ENCODE measurements at places on chromosomes 1 and 21.

DNA sequence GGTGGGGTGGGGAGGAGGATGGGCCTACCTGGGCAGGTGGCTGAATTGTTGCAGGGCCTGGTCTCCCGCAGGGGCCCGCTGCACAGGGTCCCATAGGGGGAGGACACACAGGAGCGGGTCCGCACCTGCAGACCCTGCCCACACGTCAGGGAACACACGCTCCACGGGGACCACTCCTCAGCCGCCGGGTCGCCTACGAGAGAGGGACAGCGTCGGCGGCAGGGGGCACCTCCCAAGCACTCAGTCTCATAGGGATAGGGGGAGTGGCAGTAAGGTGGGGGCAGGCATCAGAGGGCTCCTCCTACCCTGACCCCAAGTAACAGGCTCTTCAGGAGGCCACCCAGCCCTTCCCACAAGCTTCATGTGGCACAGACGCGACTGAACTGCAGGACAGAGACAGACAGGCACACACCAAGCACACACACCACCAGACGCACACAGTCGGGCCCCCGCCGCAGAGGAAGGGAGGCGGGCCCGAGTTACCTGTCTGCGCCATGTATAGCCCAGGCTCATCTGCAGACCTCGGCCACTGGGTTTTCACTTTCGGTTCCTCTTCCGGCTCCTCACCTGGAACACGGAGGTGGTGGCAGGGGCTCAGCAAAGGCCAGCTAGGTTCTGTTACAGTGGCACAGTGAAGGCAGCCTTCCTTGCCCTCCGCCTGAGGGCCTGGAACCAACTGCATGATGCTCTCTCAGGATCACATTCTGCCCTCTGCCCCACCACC lies 19.8 kb downstream of the ADGRB2 start:
- DNase-seq: no peak

DNA sequence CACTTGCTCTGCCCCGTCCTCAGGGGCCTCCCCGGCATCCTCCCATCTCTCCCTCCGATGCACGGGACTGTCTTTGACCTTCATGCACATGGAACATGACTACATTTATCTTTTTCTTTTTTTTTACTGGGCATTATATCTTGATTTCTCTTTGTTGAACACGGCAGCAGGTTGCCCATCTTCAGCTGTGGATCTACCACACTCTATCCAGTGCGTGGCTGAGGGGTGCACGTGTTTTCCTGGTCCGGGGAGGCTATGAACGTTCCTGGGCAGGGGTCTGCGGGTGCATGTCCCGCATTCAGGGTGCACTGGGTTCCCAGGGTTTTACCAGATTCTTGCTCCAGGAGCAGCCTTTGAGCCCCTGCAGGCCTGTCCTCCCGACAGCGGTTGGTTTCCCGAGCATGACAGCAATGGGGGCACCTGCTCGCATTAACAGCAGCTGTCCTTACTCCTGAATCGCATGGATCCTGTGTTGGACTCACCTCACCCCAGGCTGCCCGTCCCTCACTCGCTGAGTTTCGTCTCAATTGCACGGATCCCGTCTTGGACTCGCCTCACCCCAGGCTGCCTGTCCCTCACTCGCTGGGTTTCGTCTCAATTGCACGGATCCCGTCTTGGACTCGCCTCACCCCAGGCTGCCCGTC lies 7.4 kb downstream of the POFUT2 start:
- DNase-seq: no peak

DNA sequence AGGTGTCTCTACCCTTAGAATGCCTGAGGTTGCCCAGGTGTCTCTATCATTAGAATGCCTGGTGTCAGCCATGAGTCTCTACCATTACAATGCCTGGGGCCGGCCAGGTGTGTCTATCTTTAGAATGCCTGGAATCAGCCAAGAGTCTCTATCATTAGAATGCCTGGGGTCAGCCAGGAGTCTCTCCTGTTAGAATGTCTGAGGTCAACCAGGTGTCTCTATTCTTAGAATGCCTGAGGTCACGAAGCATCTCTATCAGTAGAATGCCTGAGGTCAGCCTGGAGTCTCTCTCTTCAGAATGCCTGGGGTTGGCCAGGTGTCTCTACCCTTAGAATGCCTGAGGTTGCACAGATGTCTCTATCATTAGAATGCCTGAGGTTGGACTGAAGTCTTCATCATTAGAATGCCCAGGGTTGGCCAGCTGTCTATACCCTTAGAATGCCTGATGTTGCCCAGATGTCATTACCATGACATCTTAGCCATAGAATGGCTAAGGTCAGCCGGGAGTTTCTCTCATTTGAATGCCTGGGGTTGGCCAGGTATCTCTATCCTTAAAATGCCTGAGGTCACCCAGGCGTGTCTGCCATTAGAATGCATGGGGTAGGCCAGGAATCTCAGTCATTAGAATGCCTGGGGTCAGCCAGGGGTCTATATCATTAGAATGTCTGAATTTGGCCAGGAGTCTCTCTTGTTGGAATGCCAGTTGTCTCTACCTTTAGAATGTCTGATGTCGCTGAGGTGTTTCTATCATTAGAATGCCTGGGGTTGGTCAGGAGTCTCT lies 44.0 kb downstream of the RNF187 start:
- no peak for DNase-seq

DNA sequence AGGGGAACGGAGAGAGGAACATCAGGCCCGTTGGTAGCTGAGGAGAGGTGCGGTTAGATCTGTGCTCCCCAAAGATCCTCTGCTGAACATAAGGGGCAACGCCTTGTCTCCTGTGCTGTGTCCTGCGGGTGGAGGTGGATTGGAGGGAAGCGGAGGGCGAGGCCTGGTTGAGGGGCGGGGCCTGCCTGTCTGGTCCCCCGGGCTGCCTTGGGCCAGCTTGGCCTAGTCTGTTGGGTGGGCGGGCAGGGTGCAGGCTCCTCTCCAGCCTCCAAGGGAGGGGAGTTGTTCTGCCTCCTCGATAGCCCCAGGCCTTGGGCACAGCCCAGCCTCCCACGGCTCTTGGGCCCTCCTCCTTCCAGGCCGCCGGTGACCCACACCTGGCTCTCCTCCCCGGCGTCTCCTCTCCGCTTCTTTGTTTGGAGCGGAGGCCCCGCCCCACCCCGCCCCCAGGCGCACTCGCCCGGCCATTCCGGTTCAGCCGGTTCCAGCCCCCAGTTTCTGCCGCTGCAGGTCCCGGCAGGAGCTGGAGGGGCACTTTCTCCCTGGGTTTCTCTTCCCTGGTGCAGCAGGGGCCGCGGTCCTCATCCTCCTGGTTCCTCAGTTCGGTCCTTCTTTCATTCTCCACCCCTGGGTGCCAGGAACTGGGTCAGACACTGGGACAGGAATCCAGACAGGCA lies 19.4 kb downstream of the PTPRF start:
- DNase-seq: peak; percentile 97

DNA sequence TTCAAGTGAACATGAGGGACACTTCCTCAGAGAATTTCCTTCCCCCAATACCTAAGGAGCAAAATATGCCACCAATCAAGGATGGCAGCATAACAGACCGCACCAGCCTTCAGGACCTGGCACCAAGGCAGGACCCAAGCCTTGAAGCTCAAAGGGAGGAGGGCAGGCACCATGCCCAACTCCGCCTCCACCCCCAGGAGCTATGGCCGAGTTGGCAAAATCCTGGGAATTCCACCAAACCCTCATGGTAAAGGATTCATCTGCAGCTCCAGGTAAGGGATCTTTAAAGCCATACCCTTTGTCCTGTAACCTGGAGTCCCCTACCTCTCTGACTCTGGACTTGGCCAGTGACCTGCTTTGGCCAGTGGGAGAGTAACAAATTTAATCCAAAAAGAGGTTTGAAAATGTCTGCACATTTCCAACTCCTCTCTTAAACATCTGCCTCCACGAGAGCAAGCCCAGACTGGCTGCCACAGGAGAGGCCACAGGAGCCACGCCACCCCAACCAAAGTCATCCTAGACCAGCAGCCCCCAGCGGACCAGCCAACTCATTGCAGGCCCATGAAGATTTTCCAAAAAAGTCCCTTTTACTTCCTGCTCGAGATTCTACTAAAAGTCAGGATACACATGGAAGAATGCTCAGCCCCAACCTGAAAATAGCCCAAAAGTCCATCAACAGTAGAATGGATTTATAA lies 41.9 kb downstream of the NPHP4 start:
- DNase-seq: no peak

GRCh38 chr1:209723756-209724693 lies 19.4 kb downstream of the HSD11B1 start:
- DNase-seq: no peak

- no peak for DNase-seq
Measured at GRCh38 chr1:98402860-98403259, 258.7 kb upstream of the SNX7 start.

GRCh38 chr1:69504730-69505252 lies 62.9 kb upstream of the LRRC7 start:
- no peak for DNase-seq

DNA sequence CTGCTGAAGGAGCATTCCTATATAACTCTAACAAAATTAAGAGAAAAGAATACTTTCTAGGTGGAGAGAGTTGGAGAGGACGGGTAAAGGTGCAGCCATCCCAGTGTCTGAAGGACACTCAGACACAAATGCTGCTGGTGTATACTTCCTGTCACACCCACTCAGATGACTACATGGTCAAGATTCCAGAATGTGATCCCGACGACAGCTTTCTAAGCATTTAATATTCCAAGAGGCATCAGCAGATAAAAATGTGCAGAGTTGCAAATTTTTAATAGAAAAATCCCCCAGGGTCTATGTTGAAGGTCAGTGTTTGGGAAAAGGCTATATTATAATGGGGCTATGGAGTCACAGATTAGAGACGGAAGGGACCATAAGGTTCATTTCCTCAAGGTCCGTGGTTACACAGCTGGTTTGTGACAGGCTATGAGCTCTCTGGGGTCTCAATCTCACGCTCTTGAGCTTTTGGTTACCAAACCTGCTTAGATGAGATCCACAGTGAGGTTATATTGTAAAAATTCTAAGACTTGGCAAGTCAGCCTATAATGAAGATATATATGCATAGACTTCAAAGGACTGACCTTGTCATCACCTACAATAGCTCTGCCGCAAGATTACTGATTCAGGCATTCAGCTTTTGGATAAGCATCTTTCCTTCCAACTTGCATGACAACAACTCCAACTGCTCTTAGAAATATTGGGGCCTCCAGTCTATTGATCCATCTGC lies 35.1 kb downstream of the ZNF281 start:
- no peak for DNase-seq

DNA sequence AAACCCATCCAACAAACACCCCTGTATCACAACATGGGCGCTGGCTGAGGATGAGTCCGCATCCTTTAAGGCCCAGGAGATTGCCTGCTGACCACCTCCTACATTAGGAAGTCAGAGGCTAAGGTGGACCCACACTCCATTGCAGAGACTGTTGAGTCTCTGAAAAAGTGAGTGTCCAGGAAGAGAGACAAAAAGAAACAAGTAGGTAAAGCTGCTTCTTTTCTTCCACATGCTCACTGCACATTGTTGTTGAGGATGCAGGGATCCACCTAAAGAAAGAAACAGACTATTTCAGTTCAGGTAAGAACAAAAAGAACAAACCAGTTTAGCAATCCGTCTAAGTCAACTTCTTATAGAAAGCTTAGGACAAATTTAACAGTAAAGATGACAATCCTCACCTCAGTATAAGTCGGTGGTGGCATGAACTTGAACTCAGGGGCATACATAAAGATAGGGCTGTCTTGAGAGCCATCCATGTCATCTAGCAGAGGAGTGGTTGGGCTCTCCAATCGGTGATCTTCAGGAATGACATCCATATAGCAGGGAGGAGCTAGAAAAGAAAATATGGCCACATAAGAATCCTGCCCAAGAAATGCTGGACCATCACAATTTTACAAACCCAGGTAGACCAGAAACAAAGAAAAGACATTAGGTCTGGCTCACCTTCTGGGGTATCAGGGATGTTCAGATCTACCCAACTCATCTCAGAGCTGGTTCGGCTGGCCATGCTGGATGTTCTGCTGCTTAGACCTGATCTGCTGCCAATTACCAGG lies 2.6 kb downstream of the TXNIP start:
- no peak for DNase-seq

DNA sequence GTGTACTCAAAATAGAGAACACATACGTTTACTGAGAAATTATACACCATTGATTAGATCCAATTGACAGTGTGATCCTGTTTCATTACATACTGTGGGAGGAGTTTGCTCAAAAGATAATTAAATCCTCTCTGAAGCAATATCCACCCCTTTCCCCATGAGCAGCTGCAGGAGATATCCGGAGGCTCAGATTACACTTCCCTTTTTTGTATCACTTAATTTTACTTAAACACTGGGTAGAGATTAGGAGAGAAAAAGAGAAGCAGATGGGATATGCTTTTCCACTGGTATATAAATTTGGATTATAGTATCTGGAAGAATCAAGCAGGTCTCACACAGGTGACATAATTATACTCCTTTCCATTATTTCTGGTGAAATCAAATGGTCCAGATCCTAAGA lies 333.3 kb upstream of the ZRANB2 start:
- DNase-seq: no peak

DNA sequence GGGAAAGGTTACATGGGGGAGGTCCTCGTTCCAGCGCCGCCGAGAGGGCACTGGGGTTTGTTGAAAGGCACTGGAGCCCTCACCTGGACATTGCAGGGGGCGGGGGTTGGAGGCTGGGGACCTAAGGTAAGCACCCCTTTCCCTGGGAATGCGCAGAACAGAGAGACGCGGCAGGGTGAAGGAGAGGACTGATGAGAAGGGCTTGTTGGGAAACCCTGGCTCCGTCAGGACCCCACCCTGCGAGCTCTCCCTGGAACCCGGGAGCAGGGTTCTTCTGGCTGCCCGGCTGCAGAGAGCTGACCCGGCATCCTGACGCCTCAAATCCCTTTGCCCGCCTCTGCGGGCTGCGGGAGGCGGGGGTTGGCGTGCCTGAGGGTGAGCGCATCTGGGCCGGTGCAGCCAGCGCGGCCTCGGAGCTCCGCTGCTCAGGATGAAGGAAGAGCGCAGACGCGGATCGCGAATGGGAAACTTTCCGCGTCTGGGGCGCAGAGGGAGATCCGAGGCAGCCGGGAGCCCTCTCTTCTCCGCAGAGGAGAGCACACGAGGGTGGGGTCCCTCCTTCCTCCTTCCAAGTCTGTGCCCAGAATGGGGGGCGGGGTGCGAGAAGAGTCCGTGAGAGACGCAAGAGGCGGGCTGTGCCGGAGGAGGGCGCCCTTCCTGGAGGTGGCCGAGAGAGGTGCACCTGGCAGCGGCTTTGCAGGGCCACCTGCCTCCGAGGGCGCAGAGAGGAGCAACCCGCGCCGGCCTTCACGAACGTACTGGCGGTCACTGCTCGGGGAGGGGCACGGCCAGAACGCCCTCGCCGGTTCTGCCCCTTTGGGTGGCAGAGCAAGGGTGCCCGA lies 2.4 kb downstream of the IGSF21 start:
- DNase-seq: peak; percentile 83

DNA sequence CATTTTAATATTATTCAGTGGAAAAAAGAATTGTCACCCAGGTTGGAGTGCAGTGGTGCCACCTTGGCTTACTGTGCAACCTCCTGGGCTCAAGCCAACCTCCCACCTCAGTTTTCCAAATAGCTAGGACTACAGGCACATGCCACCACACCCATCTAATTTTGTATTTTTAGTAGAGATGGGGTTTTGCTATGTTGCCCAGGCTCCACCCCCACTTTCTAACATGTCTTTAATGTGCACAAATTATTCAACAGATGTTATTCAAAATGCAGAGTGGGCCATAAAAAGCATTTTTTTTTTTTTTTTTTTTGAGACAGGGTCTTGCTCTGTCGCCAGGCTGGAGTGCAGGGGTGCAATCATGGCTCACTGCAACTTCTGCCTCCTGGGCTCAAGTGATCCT lies 17.3 kb downstream of the DDX59 start:
- DNase-seq: no peak

- DNase-seq: no peak
Measured at GRCh38 chr1:73910466-73910865, 287.5 kb downstream of the LRRIQ3 start.
